ENCODE measurements at places on chromosomes 4 and X. TPM values are rescaled to one million over a fixed set of nuclear protein-coding genes. Genes with fewer than 3 reads are reported as not detected.

The SYTL4 gene
- 17.8 TPM for total RNA-seq

The VCX3B gene
- not detected for total RNA-seq

DNA sequence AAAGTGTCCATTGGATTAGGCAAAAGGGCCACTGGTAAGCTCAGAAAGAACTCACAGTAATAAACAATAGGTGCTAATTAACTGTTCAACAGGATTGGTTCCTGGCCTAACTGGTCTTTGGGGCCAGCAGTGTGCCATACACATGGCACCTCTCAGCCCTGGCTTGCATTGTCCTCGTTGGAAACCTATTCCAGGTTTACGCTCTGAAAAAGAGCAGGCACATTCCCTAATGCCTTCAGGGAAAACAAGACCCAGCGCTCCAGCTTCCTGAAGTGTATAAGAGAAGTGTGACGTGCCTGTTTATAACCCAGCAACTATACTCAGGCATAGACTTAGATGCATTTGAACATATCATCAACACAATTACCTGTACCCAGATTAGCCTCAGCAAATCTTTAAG is 51.9 kb upstream of the RBM47 start:
- no peak for DNase-seq

DNA sequence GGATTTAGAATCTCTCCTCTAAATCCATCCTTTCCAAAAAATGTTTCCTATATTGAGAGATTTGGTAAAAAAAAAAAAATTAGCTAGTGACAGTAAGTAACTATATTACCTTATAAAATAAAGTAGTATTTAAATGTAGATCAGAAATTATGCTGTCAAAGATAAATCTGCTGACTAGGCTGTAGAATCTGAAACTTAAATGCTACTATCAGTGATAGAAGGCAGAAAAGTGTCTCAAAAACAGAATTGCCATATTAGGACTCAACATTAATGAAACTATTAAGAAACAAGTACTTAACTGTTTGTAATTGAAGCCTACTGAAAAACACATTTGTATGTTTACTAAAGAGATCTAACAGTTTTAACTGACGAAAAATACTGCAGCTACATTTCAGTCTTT is 8.3 kb downstream of the TAF9B start:
- no peak for DNase-seq

DNA sequence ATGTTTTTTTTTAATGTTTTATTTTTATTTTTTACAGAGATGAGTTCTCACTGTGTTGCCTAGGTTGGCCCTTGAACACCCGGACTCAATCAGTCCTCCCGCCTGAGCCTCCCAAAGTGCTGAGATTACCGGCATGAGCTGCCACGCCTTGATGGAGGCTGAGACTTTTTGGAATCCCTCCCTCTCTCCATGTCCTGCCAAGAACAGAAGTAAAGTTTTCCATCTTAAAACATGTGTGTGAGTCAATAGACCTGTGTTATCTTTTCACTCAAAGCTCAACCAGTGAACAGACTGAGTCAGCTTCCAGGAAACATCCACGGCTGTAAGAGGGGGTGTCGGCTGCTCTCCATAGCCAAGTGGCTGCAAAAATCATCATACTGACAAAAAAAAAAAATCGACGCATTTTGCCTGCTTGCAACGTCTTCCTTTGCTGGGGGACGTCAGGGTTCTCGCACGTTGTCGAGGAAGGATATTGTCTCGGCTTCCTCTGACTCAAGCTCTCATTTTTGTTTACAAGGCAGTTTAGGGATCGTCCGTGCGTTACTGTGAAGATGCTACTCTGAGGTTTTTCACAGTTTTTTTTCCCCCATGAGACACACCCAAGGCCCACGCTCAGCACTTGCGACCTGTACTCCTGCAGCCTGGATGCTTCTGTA is 10.0 kb upstream of the ASMTL start:
- peak; percentile 38 for DNase-seq

- peak; percentile 61 for DNase-seq
These were observed 28.4 kb downstream of the ZNF185 start for GRCh38 chrX:152926279-152926678.

GRCh38 chr4:78166622-78167021 is 109.5 kb downstream of the FRAS1 start:
- DNase-seq = no peak

- no peak for DNase-seq
These were observed 6.1 kb downstream of the F8A1 start for GRCh38 chrX:154892296-154892695.

GRCh38 chrX:107496786-107497185 is 47.3 kb downstream of the FRMPD3 start:
- no peak for DNase-seq

DNA sequence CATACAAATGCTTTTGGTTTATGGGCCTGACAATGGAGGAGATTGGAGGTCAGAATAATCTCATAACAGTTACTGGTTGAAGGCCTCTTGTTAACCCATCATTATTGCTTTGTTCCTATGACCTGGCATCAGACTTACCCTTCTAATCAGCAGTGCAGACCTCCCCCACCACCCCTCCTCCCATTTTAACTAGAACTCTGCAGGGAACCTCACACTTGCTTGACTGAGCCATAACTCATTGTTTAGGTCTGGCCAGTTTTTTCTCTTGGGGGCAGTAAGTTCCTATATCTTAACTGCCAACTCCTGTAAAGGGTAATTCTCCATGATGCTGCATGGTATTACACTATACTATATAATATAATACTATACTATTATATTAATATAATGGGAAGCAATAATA is 609.3 kb downstream of the IL1RAPL1 start:
- DNase-seq = no peak
